ENCODE measurements at places on chromosomes 7 and 10.
A peak's percentile ranks its signal among the peaks of the same experiment; 100 is the strongest.

DNA sequence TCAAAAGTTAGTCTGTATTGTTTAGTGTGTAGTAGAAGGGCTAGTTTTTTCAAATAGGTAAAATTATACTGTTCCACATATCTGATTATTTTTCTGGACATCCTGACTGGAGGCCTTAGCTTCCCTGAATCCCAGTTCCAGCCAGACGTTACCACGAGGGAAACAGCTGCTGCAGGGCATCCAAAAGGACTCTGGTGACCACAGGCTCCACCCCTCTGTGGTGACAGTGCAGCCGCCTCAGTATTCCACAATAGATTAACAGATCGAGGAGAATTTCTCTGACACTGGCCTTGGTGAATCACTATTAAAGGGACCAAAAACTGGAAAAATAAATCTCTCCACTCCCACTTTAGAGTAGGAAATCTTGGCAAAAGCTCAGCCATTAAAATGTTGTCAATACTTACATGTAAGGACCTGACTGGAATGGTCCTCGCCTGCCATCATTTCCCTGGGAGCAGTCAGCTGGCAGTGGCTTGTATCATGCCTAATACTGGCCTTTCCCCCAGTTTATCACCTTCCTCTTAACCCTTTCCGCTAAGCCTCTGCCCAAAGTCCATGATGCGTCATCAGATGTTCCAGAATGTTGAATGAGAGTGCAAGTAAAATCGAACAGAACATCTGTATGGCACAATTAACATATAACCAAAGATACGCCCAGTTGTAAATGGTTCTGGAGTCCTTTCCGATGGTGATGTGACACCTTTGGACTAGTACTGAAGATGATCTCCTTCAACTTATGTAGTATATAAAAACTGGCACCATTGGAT, 31.6 kb downstream of the ENO4 start:
- DNase-seq, result peak; percentile 16

DNA sequence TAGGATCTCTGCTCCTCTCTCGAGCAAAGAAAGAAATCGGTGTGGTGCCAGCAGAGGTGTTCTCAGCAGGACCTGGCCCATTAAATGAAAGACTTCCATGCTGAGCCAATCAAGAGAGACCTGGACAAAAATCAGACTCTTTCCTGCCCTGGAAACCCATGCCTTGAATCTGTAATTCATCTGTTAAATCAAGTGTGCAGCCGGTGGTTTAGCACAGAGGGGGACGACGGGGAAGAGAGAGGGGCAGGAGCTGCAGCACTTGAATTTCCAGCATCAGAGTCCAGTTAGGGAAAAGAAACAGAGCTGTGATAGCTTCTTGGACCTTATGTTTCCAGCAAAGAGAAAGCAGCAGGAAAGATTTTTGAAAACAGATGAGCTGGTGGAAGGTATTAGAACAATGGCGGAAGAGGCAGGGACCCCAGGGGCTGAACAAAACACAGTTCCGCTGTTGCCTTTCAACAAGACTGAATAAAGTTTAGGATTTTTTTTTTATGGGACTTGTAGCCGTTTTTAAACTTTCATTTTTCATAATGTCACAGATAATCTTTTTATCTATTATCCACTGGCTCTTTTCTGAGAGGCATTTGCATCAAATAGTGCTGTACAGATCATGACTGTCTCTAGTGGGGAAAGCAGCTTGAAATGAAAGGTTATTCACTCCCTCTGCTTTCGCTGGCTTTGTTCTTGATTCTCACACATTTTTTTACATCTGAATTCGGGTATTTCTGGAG, 543.6 kb upstream of the GALNT17 start:
- DNase-seq, result no peak

- DNase-seq, result no peak
Measured at GRCh38 chr10:125720002-125720382, 483 bp downstream of the EDRF1 start.

DNA sequence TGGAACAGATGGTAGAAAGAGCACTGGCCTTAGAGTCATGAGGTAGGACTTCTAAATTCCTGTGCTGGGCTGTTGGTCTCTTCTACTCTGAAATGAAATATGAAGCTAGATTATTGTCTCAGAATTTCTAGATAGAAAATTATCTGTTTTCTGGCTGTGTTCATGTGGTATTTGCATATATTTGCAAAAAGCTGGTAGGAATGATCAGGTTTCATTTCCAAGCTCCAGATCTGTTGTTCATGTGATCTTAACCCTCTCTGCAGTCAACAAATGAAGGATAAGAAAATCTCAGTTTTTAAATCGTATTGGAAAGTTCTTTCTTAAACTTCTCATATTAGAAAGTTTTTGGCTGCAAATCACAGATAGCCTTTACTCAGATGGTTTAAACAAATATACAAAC, 248.3 kb downstream of the CDK14 start:
- DNase-seq, result no peak

DNA sequence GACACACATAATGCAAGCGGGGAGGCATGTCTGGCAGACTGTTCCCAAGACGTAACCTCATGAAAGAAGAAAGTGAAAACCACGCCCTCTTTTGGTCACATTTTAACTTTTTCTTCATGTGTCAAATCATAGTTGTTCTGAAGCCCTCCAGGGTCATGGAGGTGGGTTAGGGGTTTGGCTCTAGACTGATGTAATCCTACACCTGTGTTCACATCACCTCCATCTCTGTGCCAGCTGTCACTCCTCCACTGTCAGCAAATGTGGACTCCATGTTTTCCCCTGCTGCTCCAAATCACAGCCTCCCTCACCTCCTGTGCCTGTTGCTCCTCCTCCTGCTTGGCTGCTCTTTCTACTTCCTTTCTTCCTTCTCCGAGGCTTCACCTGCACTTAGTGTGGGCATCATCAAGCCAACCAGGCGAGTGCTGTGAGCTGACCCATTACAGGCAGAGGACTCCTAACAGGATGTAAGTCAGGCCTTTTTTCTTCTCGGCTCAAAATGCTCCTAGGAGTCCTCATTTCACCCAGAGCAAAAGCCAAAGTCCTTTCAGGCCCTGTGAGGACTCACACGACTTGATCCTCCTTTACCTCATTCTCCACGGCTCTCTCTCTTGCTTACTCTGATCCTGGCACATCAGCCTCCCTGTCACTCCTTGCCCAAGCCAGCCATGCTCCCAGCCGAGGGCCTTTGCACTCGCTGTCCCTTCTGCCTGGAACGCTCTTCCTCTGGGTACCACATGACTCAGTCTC, 66.4 kb upstream of the IFRD1 start:
- no peak for DNase-seq

DNA sequence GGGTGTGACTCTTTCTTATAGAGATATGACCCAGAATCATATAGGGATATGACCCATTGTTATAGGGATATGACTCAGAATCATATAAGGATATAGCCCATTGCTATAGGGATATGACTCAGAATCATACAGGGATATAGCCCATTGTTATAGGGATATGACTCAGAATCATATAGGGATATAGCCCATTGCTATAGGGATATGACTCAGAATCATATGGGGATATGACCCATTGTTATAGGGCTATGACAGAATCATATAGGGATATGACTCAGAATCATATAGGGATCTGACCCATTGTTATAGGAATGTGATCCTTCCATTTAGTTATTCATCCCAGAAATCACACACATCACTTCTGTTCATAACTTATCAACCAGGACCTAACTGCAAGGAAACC, 312.2 kb upstream of the ADARB2 start:
- no peak for DNase-seq

DNA sequence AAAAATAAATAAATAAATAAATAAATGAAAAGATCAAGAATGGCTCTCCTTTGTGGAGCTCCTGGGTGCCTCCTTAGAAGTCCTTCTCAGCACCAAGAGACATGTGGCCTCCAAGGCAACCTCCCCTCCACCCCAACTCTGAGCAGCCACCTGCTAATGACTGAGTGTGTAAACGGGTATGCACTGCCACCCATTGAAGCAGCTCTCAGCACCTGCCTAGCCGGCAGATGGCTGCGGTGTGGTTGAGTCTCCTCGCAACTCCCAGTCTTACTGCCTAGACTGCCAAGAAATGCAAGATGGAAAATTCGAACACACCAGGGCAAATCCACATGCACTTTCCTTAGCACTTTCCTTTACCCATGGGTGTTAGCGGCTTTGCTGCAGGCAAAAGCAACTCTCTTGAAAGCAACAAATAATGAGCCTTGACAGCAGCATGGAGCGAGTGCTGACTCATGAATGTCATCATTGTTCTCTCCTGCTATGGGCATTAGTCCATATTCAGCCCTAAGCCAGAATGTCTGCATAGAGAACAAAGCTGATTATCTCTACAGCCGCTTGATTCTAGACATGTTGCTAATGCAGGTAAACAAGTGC, 913.9 kb upstream of the AUTS2 start:
- no peak for DNase-seq

DNA sequence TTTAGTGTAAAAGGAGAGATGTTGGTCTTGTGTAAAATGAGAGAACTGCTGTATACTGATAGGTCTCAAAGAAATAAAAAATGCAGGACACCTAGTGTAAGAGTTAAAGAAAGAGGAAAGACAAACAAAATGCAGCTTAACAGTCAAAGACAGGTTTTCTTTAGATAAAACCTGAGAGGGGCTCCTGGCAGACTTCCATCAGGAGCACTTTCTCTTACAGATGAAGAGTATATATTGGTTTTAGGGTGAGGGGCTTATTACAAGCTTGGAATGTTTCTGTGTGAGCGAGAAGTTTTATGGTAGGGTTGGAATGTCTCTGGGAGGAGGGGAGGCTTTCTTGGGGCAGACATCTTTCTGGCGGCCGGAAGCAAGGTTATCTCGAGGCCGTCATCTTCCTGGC, 16.2 kb downstream of the ACBD7 start:
- no peak for DNase-seq

DNA sequence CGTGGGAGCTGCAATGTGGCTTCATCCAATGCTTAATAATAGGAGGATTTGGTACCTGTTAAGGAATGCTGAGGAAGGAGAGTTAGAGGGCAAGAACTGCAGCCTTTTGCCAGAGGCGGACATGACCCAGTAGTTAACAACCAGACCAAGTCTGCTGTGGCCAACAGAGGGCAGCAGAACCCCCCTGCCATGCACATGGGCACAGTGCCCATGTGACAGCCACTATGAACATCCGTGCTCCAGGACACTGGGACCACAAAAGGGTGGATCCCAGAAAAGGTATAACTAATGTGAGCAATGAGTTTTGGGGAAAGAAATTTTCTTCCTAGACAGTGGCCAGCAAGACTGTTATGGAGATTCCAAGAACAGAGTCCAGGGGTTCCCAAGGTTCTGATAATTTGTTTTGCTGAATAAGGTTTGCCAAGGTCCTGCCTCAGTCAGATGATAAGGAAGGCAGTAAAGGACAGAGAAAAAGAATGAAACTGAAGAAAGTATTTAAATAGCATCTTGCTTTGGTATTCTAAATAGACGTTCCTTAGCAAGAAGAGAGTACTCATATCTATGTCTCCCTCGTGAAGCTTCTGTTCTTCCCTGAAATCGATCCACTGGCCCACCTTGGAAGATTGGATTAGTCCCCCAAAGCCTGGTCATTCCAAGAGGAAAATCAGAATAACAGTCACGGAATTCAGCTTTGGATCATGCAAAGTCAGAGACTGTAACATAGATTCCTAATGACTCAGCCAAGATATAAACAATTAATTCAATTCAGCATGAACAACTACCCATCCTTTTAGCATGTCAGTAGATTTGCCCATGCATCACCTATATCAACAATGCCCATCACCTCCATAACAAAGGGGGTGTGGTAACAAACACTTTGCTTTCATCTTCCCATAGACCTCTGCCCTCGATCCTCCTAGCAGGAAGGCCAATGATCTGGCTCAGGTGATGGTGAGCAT, 56.0 kb downstream of the LGI1 start:
- DNase-seq, result peak; percentile 20

DNA sequence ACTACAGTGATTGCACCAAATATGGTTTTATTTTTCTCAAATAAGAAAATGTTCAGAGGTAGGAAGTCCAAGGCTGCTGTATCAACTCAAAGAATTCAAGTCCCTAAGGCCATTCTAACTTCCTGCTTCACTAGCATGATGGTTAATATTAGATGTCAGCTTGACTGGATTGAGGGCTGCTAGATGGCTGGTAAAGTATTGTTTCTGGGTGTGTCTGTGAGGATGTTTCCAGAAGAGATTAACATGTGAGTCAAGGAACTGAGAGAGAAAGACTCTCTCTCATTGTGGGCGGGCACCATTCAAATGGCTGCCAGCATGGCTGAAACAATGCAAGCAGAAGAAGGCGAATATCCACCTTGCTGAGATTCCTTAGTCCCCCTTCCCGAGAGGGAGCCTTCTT, 77.4 kb upstream of the NRBF2 start:
- DNase-seq, result no peak

Measured in brain microvascular endothelial cell (primary cell).